NCI-H1092 (cell line): ENCODE measurements at places on chromosomes 16 and 17.

- DNase-seq, result no peak
Measured at GRCh38 chr17:9728005-9728404, 63.4 kb downstream of the DHRS7C start.

DNA sequence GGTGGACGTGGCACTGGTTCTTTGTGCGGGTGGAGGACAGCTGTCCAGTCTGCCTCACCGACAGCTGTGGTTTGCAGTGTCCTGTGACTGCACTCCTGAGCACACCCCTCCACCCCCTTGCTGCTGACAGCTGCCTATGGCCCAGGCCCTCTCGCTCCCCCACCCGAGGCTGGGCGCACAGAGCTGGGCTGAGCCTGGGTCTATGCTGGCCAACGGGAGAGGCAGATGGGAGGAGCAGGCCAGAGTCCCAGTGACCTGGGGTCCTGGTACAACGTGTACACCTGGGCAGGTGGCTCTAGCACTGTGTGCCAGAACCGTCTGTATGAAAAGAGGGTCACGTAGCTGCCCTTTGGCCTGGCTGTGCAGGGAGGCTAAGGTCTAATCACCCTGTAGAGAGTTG lies 30.5 kb downstream of the BAIAP2 start:
- no peak for DNase-seq

DNA sequence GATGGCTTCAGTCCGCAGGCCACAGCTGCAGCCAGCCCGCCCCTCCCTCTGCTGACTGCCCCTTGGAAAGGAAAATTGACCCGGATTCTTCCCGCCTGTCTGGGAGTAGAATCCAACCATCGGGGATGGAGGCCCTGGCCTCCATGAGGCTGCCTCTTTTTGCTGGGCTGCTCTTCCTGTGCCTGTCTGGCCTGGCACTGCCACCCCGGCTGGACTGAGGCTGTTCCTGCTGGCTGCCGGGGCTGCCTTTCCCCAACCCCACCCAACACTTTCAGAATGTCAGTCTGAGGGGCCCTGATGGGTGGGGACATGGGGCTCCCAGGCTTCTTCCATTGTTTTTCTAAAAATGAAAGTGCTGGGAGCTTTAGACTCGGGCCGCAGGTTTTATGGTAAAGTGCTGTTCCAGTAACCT lies 7.3 kb downstream of the BAHCC1 start:
- no peak for DNase-seq

DNA sequence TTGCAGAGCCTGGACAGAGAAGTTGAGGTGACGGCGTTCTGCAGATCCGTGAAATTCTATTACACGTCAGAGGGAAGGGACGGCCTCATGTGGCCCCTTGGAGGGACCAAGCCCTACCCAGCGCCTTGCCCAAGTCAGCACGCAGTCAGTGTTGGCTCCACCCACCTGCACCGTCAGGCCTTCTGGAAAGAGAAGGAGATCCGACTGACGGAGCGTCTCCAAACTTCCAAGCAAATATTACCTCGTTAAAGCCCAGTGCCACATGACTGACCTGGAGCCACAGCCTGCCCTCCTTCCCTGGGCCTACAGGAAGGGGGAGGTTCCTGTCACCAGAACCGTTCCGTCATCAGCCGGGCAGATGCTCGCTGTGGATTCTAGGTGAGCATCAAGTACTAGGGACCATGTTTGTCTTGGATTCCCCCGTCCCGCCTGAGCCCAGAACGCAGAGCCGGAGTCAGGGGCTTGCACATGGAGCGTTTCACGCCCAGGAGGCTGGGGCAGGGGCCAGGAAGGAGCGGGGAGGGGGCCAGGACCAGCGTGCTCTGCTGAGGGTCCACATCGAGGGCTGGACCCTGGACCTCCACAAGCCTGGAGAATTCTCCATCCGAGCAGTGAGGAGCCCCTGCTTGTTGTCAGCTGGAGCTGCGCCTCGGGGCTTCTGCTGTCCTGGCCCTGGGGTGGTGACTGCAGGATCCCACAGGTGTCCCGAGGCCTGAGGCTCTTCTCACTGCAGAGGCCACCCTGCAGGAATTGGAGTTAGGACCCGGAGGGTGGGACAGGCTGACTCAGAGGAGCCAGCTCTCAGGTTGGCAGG lies 22.6 kb upstream of the METRNL start:
- no peak for DNase-seq

- DNase-seq, result no peak
Measured at GRCh38 chr17:19372439-19372838, 5.9 kb upstream of the MAPK7 start.

GRCh38 chr16:84845496-84846002 lies 25.8 kb downstream of the CRISPLD2 start:
- DNase-seq, result no peak

DNA sequence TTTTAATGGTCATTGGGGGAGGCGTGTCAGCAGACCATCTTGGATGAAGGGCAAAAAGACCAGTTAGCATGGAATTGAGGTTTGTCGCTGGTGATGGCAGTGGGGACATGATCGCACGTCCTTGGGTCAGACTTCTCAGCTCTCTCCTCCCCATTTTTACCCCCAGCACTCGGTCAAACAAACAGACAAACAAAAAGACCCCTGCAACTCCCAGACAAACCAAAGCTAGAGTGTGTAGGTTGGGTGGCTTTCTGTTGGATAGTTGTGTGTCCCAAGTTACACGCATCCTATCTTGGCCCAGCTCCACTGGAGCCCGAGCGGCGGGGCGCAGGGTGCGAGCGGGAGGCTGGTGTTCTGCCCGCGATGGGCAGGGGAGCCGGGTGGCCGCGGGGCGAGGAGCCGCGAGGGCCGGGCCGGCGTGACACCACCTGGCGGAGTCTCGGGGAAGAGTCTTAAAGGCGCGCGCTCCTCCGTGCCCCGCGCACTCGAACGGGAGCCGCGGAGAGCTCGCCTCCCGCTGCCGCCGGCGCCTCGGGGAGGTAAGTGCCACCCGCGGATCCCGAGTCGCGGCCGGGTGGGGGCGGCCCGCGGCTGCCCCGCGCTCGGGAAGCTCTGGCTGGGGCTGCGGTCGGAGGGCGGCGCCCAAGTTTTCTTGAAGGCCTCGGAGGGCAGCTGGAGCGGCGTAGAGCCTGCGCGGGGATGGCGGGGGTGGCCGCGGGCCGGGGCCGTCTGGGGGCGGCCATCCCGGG lies 18.5 kb upstream of the NTN1 start:
- no peak for DNase-seq

GRCh38 chr17:63696381-63696961 lies 3.5 kb downstream of the LIMD2 start:
- no peak for DNase-seq

DNA sequence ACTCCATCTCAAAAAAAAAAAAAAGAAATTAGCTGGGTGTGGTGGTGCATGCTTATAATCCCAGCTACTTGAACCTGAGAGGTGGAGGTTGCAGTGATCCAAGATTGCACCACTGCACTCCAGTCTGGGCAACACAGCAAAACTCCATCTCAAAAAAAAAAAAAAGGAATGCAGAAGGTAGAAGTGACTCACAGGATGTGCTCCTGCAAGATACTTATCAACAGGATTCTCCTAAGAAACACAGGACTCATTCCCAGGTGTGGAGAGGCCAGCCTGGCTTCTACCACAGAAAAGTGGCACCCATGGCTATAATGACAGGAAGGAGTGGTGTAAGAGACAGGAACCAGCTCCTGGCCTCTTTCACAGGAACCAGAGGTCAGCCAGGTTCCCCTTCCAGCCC lies 13.8 kb downstream of the ELMO3 start:
- DNase-seq, result no peak

GRCh38 chr17:44837196-44837595 lies 7.1 kb upstream of the GJC1 start:
- no peak for DNase-seq

DNA sequence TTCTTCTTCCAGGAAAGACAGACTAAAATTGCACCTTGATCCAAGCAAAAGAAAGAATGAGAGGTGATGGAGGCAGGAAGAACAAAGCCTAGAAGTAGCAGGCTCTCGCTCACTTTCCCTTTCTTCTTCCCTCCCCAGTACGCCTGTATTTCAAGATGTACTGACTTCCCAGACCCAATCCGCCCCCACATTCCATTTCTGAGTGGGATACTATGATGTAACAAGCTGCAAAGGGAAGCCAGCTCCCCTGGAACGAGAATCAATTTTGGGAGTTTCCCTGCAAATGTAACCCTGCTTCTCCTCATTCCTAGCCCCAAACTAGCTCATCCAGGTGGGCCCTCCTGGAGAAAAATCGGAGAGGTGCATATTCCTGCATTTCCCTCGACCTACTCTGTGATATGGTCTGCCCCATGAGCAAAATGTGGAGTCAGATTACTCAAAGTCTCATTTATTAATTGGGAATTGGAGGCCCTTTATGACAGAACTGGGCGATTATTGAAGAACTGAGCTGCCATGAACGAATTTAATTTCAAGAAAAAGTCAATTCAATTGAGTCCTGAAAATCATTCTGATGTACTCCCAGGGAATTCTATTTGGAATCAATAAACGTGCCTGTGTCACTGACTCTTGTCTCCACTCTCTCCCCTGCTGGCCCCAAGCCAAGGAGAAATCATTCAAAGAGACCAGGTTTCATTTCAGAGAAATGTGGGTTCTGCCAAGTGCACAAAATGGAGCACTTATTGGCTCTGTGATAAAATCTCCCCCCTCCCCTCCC lies 398.9 kb downstream of the SHISA9 start:
- DNase-seq, result no peak

DNA sequence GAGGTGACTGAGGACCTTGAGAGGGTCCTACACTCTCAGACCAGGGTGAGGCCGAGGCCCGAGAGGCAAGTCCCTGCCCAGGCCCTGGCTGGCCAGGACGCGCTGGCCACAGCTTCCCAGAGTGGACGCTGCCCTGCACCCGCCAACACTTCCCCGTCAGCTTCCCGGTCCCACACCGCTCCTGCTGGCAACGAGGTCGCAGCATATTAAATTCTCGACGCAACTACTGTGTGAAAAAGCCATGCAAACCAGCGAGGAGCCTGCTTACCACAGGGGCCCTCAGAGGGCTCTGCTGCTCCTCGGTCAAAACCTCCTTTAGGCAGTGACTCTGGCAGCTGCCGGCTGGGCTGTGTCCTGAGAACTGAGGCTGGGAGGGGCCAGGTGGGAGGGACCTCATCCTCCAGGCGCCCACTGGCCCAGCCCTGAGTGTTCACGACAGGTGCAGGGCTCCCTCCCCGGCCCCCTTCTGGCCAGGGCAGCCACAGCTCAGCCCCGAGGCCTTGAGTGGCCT lies 2.1 kb upstream of the TEX19 start:
- no peak for DNase-seq

DNA sequence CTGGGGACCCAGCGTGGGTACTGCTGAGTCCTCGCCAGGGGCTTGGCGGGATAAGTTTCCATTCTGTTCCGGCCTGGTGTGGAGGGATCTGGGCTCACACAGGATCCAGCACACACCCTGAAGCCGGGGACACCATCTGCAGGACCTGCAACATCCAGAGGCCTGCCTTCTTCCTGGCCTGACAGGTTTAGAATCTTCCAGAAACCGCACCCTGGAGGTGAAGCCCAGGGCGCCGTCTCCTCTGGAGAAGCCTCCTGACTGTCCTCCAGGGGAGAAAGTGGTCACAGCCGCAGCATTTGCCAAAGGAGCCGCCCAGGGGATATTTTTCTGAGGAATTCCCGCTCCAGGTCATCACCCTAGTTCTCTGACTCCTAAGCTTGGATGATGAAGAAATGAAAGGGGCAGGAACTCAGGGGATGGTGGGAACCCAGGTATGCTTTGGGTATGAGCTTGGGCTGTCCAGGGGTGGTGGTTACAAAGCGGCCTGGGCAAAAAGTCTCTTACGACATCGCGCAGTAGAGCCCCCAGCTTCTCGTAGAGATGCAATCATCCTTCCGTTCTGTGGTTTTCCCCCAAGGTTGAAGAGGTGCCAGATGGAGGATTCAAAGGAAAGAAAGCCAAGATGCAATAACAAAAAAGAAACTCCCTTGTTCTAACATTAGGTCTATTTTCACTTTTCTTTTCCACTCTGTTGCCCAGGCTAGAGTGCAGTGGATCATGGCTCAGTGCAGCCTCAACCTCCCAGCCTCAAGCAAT lies 9.1 kb upstream of the CRISPLD2 start:
- DNase-seq, result no peak

DNA sequence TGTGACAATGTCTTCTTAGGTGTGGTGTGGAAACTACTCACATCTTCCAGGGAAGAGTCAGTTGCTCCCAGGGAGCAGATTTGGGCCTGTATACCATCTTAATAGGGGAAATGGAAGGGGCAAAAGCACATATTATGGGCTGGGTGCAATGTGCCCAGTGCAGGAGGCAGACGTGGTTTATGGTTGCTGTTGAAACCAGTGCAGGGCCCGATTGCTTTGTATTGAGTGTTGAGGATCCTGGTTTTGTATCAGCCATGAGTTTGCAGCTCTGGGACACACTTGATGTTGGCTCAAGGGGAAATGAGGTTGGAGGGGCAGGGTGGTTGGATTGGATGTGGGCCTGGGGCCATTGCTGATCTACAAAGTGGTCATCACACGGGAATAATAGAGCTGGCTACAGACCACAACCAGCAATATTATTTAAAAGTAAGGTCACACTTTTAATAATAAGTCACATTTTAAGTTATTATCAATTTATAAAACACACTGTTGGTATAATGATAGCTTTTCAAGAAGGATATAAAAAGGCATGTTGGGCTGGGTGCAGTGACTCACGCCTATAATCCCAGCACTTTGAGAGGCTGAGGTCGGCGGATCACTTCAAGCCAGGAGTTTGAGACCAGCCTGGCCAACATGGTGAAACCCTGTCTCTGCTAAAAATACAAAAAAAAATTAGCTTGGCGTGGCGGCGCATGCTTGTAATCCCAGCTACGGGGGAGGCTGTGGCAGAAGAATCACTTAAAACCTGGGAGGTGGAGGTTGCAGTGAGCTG lies 302.4 kb downstream of the SEC14L1 start:
- no peak for DNase-seq

DNA sequence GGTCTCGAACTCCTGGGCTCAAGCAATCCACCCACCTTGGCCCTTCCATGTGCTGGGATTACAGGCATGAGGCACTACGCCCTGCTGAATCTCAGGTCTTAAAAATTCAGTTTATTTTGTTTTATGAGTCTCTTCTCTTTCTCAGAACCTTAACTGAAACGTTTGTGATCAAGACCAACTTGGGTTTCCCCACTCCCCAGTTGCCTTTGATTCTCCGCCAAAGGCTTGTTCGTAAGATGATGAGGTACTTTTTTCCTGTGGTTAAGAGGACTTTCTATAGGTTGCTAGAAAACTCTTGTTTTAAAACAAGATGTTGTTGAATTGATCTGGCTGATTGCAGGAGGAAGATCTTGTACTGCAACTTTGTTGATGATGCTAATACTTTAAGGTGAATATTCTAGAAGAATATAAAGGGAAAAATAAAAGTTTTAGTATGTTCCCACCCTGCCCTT lies 11.7 kb downstream of the ABCC1 start:
- DNase-seq, result no peak

DNA sequence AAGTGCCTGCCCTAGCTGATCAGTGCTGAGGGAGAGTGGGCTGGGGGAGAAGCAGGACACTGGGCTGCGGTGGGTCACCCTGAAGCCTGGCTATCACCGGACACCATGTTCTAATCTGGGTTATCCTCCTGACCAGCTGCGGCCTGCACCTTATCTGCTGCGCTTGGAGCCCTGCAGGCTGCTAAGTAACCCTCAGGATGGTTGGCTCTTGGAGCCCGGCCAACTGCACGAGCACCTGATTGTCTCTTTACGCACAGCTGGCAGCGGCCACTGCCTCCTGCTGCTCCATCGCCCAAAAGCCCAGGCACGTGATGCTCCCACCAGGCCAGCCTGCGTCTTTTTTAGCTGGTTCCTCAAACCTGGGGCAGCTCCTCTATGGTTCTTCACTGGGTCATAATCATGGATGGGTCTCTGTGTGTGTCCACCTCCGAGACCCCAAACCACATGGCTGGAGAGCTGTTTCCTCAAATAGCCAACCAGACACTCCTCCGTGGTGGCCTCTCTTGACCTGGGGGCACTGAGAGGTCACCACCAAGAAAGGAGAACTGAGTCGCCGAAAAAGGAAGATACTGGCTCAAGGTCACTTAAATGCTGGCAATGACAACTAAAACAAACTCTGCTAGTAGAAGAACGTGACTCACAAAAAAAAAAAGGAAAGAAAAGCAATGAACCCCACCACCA lies 21.7 kb downstream of the SPHK1 start:
- DNase-seq, result peak; percentile 88
